ENCODE measurements at places on chromosomes 6 and 20.

GRCh38 chr6:129662406-129662766, 47.6 kb downstream of the ARHGAP18 start:
- DNase-seq = no peak

- DNase-seq = no peak
These were observed 68.8 kb upstream of the IYD start for GRCh38 chr6:150299873-150300485.

DNA sequence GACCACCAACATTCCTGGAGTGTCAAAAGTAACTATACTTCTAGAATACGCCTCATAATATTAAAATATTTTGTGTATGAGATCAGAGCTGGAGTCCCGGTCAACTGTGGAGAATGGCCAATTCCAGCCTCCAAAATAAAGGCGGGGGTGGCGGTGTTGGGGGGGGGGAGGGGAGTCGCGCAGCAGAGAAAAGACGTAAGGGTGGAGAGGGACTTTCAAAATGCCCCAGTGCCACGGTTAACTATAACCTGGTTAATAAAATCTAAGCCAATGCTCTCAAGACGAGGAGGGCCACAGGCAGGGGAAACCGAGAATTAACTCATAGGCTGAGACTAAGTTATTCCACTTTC, 1.3 kb downstream of the NUP153 start:
- peak; percentile 8 for DNase-seq

- no peak for DNase-seq
These were observed 20.2 kb upstream of the RALGAPA2 start for GRCh38 chr20:20732641-20733040.
